ENCODE measurements at places on chromosomes 2 and 18.

GRCh38 chr2:127541809-127542208 is 6.3 kb downstream of the MYO7B start:
- no peak for DNase-seq

DNA sequence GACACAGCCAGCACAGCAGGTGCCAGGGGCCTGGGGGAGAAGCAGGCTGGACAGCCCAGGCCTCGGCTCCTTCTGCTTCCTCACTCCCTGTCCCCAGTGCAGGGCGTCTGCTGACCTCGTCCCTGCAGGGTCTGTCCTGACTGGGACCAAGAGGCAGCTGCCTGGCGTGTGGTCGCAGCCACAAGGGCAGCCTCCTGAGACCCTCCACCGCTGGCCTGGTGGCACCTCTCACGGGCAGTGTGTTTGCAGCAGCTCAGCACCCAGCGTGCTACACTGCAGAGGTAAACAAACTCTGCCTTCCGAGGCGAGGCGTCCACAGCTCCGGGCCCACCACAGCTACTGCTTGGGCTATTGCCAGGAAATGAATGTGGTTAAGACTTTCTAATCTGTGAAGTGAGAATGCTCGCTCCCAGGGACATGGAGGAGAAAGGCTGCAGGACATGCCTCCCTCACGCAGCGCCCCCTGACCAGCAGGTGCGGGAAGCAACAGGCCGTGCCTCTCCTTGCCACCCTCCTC is 46.1 kb upstream of the HPCAL1 start:
- no peak for DNase-seq

DNA sequence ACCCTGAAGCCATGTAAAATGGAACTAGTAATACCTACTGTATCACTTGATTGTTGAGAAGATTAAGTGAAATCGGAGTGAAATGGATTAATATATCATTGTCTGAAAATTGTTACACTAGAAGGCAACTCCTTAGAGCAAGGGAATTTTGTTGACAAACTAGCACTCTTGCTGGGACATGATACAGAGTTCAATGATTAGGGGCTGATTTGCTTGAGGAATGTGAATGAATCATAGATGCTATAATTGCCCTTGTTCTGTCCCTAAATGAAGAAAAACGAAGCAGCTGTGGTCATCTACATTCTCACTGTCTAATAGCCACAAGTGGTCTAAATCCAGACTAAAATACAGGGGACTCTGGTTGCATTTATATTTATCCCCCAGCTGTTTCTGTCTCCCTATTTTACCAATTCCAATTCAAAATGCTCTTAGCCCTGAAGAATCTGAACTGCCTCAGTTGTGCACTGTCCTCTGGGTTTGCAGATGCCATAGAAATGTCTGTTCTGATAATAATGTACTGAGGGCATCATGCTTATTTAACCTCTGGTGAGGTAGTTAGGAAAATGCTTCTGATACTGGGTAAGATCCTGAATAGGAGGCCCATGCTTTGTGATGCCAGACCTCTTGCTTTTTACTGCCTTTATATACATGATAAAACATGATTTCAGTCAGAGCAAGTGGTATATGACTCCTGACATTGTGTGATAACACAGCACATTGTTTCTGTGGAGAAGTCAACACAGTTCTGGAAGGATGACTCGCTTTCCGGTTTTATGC is 382.1 kb downstream of the NRXN1 start:
- no peak for DNase-seq

DNA sequence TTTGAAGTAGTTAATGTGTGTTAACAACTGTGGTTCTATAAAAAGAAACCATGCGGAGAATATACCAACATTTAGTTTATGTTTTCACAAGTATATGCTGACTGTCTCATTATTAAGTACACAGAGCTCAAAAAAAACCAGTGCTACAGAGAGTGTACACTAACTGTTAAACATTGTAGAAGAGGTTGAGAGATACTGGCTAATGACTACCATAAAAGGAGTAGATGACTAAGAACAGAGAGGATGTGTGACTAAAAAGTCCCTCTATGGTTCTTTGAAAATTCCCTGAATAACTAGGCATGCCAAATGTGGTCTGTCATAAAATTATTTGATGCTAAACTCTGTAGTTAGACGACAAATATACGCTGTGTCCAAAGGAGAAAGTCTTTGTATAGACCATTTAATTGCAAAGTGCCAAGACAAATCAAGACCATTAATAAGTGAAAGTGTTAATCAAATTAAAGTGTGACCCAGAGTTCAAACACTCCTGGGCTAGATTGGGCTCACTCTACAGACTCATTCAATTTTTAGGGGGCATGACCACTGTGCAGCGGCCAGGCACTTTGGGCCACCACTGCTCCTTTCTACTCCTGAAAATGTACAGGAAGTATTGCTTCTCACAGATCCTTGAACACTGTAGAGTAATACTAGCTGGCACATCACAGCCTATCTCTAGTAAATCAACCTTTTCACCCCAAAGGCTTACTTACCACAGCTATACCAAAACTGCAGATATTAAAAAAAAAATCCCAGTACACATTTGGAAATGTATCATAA is 45.1 kb upstream of the SERTAD2 start:
- no peak for DNase-seq

DNA sequence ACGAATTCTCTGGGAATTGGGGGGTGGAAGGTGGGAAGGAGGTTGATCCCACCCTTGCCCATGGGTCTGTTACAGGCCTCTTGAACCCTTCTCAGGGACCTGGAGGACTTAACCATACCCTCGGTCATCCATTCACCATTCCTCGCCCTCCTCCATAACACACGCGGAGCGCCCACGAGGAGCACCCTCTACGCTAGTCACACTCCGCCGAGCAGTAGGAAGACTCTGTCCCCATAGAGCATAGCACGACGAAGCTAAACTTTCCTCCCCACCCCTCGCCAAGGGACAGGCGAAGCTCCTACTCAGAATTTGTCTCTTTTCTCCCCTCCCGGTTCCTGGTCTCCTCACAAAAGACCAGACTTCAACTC is 611 bp upstream of the ITSN2 start:
- DNase-seq, result no peak

DNA sequence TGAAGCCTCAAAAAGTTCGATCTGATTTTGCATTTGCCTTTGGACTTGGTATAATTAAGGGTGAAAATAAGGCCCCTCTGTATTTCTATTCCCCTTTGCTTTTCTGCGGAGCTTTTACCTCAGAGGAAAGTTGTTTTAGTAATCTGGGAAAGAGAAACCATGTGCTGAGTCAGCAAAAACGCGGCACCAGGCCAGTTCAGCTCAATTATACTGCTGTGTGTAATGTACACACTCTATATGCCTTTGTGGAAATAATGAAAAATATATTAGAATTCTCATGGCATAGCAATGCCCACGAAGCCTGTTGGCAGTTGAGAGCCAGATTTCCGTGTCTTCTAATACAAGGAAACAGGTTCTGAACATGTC is 161.9 kb upstream of the SIX2 start:
- no peak for DNase-seq

GRCh38 chr2:21083482-21083881 is 39.6 kb upstream of the APOB start:
- DNase-seq, result no peak

GRCh38 chr2:45670646-45671045 is 19.2 kb downstream of the PRKCE start:
- no peak for DNase-seq

- no peak for DNase-seq
These were observed 327.1 kb upstream of the GALNT5 start for GRCh38 chr2:156930423-156930822.

DNA sequence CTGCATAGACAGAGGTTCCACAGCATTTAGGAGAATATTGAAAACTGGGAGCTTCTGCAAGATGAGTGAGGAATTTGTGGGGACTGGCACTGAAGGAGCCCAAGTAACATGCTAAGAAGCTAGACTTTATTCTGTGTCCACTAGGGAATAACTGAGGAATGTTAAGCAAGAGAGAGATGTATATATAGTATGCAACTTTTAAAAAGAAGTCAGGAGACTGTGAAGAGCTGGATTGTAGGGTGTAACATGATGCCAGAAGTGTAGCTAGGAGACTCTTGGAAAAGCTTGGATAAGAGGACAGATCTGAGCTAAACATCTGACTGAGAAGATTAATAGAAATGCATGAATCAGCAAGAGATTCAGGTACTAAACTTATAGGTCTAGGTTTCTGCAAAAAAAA is 270.6 kb upstream of the MMADHC start:
- DNase-seq, result no peak

DNA sequence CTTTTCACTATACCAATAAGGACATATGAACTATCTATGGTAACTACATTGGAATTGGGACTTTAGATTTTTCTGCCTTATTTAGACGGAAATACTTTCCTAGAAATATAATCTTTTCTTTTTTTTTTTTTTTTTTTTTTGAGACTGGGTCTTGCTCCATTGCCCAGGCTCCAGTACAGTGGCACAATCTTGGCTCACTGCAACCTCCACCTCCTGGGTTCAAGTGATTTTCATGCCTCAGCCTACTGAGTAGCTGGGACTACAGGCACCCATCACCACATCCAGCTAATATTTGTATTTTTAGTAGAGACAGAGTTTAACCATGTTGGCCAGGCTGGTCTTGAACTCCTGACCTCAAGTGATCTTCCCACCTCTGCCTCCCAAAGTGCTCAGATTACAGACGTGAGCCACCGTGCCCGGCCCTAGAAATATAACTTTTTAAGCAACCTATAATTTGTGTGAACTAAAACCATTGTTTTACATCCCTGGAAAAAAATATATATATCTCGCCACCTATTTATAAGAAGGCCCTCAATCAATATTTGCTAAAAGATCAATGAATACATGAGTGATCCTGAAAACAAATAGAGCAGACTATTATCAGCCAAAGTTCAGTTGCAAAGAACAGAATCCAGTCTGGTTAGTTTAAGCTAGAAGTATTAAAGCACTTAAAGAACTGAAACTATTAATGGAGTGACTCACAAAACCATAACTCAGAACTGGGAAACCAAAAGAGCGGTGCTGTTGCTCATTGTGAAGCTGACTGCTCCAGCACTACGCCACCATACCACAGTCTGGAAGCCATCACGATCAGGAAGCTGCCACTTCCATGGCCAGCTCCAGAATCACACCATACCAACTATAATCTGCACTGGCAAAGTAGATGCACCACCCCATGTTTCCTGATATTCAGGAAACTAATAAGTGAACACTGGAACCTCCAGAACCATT is 8.4 kb upstream of the HNRNPLL start:
- no peak for DNase-seq

GRCh38 chr2:170714381-170715061 is 616 bp upstream of the SP5 start:
- DNase-seq, result no peak

DNA sequence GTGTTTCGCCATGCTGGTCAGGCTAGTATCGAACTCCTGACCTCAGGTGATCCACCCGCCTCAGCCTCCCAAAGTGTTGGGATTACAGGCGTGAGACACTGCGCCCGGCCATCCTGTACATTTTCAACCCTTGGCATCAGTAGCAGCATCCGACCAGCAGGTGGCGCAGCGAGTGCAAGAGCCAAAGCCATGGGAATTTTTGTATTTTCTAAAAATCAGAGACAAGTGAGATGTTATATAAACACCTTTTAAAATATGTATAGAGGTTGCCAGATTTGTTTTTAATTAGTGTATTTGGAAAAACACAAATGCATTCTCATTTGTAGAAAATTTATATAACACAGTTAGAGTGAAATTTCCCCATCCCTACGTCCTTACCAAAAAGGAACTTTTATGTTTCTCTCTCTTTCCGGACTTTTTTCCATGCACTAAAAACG is 36.8 kb downstream of the MOGAT1 start:
- DNase-seq, result peak; percentile 50

DNA sequence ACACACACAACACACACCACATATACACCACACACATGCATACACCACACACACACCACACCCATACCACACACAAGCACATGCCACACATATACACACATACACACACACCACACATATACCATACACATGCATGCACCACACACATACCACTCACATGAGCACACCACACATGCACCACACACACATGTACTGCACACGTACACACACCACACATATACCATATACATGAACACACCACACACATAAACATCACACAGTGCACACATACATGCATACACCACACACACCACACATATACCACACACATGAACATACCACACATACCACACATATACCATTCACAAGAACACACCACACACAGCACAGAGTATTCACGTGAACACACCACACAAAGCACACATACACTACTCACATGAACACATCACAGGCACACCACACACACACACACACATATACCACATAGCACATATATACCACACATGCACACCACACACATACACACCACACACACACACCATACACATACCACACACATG is 219.9 kb upstream of the RAB6C start:
- no peak for DNase-seq

Measured in activated T-helper 1 cell treated with anti-CD3 and anti-CD28 coated beads, Interleukin-2, amount 50 U/mL, for 16 hours (primary cell).